ENCODE measurements at places on chromosomes 13 and 19.

GRCh38 chr19:27909185-27909840, 1303.6 kb downstream of the UQCRFS1 start:
- DNase-seq = no peak

- no peak for DNase-seq
Measured at GRCh38 chr13:20222553-20222952, 9.6 kb downstream of the GJB6 start.

DNA sequence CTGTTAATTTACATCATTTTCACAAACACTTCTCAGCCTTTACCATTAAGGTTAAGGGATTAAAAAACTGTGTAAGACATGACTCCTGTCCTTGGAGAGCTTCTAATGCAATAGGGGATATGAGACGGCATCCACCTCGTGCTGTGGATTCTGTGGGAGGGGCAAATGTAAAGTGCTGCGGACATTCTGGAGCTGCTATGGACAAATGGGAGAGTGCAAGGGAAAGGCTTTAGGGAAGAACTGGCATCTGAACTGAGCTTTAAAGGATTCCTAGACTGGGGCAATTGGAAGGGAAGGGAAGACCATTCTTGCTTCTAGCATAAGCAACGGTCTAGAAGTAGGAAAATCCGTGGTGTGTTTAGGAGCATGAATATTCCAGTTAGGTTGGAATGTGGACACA, 31.4 kb downstream of the CDADC1 start:
- DNase-seq = no peak

- DNase-seq = no peak
Measured at GRCh38 chr19:17468302-17469091, 1.8 kb upstream of the SLC27A1 start.

DNA sequence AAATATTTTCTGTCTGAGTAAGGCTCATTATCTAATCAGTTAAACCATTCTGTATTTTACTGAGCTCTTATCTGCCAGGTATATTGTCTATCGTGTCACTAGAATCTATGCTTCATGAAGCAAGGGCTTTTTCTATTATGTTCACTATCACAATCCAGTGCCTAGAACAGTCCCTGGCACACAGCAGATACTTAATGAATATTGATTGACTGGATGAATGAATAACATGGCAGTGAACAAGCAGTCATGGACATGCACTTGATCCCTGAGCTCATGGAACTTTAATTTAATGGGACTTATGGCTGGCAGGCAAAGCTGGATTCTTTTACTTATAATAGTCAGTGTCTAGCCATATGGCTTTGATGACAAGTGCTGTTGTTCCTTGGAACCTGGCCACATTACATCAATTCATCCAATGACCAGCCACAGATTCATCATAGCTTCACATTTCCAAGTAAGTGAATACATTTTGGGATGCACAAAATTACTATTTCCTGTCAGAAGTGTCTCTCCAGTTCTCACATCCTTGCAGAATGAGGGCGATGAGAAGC, 214.8 kb downstream of the COG6 start:
- no peak for DNase-seq

GRCh38 chr19:23002690-23003422, at the start of gene ZNF728:
TSS of gene ZNF728 (minus strand) at chr19:23003176. CDS start at chr19:23003030, 146 bp downstream.
- DNase-seq = no peak

- DNase-seq = no peak
Measured at GRCh38 chr13:90622541-90622940, 724.9 kb upstream of the MIR17HG start.

DNA sequence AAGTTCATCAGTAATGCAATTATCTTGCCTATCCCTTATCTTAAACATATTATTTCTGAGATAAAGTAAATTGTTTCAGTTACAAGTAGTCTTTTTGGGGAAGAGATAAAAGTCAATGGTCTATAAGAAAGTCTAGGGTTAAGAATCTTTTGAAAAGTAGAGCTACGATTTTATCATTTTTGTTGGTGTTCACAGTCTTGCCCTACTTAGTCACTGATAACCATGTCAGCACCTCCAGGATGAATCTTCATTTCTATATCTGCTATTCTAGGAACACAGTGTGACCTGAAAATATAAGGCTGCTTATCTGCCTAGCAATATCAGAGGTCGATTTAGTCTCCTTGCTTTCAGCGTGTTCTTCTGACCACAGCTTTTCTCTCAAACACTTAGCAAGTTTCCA, 1676.5 kb upstream of the PRR20A start:
- DNase-seq = no peak

DNA sequence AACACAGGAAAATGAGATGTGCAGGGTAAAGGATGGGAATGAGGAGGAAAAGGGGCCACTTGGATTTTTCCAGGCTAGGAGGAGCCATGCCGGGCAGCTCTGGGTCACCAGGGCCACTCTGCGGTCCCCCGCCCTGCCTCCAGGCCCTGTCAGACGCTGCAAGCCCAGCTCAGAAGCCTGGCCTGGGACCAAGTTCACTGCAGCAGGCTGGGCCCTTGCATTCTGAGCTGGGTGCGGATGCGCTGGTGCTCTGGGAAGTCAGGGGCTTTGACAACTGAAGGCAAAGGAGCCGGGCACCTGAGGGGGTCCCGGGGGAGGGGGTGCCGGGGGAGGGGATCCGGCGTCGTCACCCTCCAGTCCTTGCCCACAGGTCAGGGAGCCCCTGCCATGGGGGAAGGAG, 77.5 kb downstream of the WTIP start:
- DNase-seq = no peak

DNA sequence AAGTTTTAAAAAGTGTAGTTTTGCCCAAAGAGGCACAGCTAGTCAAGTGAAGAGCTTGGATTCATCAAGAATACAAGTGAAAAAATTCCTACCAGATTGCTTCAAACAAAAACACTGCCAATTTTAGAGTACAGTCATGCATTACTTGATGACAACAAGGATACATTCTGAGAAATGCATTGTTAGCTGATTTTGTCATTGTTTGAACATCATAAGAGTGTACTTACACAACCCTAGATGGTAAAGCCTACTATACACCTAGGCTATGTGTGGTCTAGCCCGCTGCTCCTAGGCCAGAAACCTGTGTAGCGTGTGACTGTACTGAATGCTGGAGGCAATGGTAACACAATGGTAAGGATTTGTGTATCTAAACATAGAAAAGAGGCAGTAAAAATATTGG, 41.1 kb downstream of the TMTC4 start:
- DNase-seq = no peak

DNA sequence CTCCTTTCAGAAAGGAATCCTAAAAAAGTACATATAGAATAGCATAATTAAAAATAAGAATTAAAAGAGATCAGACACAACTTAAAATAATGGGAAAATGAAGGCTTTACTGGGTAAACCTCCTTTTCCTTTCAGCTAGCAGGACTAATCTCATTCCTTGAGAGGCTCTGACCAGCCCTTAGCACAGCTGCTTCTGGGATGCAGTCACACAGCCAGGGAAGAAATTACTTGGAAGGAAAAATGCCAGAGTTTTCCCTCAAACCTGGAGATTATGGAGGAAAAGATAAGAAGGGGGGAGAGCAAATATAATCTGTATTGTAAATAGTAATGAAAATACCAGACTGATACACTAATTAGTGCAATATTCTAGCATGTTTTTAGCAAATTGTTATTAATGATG, 91.8 kb downstream of the LRCH1 start:
- DNase-seq = no peak

- no peak for DNase-seq
Measured at GRCh38 chr13:104854698-104855097, 1680.8 kb downstream of the EFNB2 start.

DNA sequence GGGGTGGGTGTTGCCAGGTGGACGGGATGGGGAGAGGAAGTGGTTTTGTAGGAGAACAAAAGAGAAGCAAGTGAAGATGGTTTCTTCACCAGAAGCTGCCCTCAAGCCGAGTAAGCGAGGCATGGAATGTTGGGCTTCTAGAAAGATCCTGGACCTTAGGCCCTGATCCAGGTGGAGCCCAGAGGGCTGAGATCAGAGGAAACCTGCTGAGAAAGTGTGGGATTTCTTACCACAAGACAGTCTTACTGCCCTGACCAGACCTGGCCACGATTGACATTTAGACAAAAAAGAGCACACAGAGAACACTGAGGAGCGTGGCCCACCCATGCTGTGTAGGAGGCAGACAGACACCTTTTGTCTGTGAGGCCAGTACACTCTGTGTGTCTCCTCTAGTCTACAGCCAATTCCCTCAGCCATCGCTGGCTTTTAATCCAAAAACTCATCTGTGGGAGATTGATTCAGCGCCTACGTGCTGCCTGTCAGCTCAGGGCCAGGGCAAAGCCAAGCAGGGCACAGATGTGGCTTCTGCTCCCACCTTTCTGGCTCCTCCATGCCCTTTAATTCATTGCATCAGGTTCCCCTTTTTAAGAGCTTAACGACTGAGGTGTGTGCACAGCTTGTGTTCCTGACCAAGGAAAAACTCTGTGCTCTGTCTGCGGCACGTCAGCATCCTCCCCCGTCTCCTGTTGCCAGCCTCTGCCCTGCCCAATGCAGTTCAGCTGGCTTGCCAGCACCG, 123.3 kb downstream of the AKAP11 start:
- DNase-seq = no peak

GRCh38 chr19:3357271-3357991, 9.0 kb upstream of the NFIC start:
- no peak for DNase-seq

- no peak for DNase-seq
Measured at GRCh38 chr19:12833418-12833737, 1.0 kb downstream of the RTBDN start.

DNA sequence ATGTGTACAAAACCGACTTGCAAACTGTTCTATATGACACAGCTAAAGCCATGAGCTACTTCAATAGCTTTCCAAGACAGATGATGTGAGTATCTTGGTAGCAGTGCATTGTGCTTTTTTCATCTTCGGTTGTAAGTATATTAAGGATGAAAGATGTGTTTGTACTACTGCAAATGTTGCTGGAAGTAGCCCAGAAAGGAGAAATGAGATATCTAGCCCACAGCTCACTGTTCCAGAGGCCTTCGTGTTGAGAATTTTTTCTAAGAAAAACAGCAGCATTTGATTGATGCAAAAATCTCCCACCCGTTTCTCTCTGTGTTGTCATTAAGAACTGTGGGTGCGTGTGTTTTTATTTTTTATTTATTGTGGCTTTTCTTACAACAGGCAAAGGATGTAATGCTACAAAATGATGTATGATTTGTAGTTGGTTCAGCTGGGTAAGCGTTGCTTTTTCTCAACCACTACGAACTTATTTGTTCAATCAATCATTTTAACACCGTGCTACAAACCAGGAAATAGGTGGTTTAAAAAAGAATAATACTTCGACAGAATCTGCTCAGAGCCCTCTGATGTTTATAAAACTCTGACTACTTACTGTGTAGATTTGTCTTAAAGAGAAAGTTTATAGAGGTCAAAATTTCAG, 41.6 kb upstream of the RFC3 start:
- DNase-seq = no peak

GRCh38 chr13:80379245-80379644, 38.3 kb upstream of the SPRY2 start:
- no peak for DNase-seq

- no peak for DNase-seq
Measured at GRCh38 chr13:108195146-108195545, 20.2 kb downstream of the LIG4 start.

GRCh38 chr13:46951516-46951915, 54.7 kb upstream of the HTR2A start:
- no peak for DNase-seq

GRCh38 chr19:9793071-9793591, 24.6 kb upstream of the ZNF846 start:
- DNase-seq = no peak

GRCh38 chr13:50114961-50115360, 99.7 kb downstream of the KCNRG start:
- DNase-seq = no peak

GRCh38 chr13:70297189-70297616, 189.0 kb upstream of the KLHL1 start:
- DNase-seq = no peak

GRCh38 chr19:22257381-22257780, 28.9 kb upstream of the ZNF729 start:
- no peak for DNase-seq

DNA sequence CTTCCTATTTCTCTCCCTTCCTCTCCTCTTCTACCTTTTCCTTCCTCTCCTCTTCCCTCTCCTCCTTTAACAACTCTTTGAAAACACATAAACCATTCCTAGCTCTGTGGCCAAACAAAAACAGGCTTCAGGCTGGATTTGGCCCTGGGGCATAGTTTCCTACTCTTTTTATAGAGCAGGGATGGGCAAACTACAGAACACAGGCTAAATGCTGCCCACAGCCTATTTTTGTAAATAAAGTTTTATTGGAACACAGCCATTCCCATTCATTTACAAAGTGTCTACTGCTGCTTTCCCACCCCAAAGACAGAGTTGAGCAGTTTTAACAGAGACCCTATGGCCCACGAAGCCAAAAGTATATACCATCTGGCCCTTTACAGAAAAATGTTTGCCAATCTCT, 35.4 kb downstream of the LHFPL6 start:
- no peak for DNase-seq

DNA sequence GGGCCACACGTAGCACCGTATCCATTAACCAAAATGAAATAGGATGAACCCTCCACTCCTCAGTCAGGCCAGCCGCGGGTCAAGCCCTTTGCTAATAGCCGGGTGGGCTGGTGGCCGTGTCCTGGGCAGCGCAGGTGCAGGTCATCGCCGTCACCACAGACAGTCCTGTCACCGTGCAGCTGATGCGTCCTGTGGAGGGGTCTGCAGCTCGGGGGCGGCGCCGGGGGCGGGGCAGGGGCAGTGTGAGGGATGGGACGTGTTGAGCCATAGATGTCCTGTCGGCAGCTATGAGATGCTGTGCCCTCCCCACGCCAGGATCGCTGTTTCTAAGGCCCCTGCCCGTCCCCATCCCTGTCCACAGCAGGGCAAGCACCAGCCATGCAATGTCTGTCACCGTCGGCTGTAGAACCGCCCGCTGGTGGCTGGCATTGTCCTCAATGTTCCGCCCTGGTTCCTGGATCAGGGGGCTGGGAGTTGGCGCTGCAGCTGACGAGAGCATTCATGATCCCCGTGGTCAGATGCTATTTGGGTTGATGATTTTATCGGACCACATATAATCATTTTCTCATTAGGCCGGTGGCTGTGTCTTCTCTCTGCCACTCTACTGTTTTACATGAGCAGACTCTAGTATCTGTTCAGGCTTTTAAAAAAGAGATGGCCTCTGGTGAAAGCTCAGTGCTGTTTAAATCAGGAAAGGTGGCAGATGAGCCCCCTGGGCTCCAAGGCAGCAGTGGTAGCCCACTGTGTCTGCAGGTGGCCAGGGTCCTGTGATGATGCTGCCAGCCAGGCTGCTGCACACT, 126.1 kb downstream of the KDM4B start:
- DNase-seq = no peak

DNA sequence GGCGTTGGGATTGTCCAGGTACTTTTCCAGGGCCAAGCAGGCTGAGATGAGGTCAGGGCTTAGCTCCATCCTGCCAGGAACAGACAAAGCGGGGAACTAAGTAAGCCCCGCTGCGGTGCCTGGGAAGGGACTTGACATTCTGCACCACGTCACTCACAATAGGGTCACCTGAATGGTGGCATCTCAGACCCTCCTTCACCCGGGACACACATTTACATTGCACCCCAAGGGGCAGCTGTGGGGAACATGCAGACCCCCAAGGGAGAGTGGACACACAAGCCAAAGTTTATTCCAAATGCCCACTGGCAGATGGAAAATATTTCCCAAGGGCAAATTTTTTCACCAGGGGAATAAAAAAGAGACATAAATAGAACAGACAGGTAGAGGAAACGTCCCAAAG, 20.3 kb upstream of the SPC24 start:
- DNase-seq = no peak

GRCh38 chr19:51107406-51108065, 673 bp downstream of the CTU1 start:
- no peak for DNase-seq
